ENCODE measurements at places on chromosomes 5 and 9. TPM values are rescaled to one million over a fixed set of nuclear protein-coding genes. Genes with fewer than 3 reads are reported as not detected.

Gene UBTD2
- total RNA-seq = 15.2 TPM

Gene ITK
- total RNA-seq = not detected

Gene SMIM33
- not detected for total RNA-seq

Gene ABLIM3
- total RNA-seq = 30.4 TPM

Gene MPDZ
- total RNA-seq = 31.9 TPM

Gene MELK
- 16.7 TPM for total RNA-seq

Gene FGFR4
- 0.30 TPM for total RNA-seq

Gene GPR150
- 0.35 TPM for total RNA-seq

Gene SAPCD2
- 11.1 TPM for total RNA-seq

Gene GADD45G
- total RNA-seq = not detected

Gene DAP
- 275 TPM for total RNA-seq

Gene RLN1
- not detected for total RNA-seq

Gene SH2D3C
- not detected for total RNA-seq

Gene TAF1L
- total RNA-seq = not detected
